ENCODE measurements at places on chromosomes 7 and 10. TPM values are rescaled to one million over a fixed set of nuclear protein-coding genes. Genes with fewer than 3 reads are reported as not detected.

Gene GPR22
- not detected for total RNA-seq

DNA sequence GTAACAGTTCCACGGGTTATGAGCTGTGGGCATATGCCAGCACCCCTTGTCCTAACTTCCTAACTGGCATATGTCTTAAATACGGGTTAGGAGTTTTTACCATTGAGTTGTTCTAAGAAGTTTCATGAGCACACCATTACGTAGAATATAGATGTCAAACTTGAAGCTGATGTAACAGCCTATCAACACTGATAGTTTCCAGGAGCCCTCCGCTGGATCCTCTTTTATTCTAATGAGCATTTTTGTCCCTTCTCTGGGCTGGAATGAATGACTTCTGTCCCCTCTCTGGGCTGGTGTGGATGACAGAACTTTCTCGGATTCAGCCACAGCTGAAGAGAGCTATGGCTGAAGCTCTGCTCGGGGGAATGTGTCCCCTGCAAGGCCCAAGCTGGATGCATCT lies 256.3 kb downstream of the SORCS1 start:
- no peaks in the 10 kb centered on the region for H3K36me3 ChIP-seq
- DNase-seq: no peak
- H3K4me3 ChIP-seq: no peak overlapping the region
- no peaks in the 10 kb centered on the region for H3K4me1 ChIP-seq
- H3K27me3 ChIP-seq: no peaks in the 10 kb centered on the region
- no peak overlapping the region for H3K27ac ChIP-seq

DNA sequence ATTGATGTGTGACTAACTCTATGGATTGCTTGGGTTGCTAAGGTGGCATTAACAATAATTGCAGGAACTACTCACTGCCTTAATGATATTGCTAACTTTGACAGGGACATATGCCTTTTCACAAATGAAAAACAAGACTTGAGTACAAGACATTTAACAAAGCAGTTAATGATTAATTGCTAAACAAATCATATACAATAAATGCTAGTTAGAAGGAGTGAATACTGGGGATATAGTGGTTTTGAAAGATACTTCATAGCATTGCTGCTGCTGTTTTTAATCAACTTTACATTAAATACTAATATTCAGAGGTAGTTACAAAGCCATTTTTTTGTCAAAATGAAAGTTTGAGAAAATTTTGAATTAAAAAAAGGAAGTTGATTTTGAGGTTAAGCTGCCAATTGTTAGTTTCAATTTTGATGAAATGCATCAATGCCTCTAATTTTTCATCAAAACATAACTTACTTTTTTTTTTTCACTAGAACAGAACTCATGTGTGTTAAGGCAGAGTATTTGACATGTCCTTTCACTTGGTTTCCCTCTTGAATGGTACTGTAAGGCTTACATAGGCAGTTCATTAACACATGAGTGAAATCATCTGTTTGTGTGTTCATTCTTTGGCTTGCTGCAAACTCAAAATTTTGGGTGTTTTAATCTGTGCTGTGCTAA lies 106.2 kb upstream of the SEMA3D start:
- no peaks in the 10 kb centered on the region for H3K36me3 ChIP-seq
- H3K4me1 ChIP-seq: no peaks in the 10 kb centered on the region
- no peaks in the 10 kb centered on the region for H3K27me3 ChIP-seq
- H3K27ac ChIP-seq: no peak overlapping the region
- DNase-seq: no peak

- no peaks in the 10 kb centered on the region for H3K36me3 ChIP-seq
- H3K4me3 ChIP-seq: no peak overlapping the region
- peaks cover 7% of the 10 kb centered on the region for H3K4me1 ChIP-seq
- DNase-seq: no peak
These were observed 259.9 kb downstream of the FGFR2 start for GRCh38 chr10:121338206-121338980.

Data from thyroid gland (tissue), 4 donors.